ENCODE measurements at places on chromosomes 1 and 21. TPM values are rescaled to one million over a fixed set of nuclear protein-coding genes. Genes with fewer than 3 reads are reported as not detected.

Gene LCE2A
- not detected for total RNA-seq

Gene ATP1A2
- not detected for total RNA-seq

Gene THEM5
- total RNA-seq: not detected

Gene AGTRAP
- 47.9 TPM for total RNA-seq

Gene PRRX1
- total RNA-seq: not detected

GRCh38 chr1:97488530-97488929, 432.3 kb downstream of the DPYD start:
- DNase-seq: no peak

- DNase-seq: no peak
These were observed 81.4 kb downstream of the TRABD2B start for GRCh38 chr1:47915677-47916353.

GRCh38 chr1:229204921-229205777, 65.8 kb upstream of the RAB4A start:
- no peak for DNase-seq

DNA sequence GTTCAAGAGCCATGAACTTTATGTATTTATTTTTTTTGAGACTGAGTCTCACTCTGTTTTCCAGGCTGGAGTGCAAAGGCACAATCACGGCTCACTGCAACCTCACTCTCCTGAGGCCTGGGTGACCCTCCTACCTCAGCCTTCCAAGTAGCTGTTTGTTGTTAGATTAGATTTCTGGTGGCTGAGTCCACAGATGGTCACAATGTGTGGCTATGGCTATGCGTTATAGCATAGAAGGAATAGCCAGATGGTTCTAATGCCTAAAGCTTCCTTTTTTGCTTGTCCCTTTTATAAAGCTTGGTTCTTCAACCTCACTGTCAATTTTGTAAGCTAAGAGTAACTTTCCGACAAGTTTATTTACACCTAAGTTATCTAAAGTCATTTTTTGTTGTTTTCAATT, 62.3 kb upstream of the FMN2 start:
- no peak for DNase-seq

DNA sequence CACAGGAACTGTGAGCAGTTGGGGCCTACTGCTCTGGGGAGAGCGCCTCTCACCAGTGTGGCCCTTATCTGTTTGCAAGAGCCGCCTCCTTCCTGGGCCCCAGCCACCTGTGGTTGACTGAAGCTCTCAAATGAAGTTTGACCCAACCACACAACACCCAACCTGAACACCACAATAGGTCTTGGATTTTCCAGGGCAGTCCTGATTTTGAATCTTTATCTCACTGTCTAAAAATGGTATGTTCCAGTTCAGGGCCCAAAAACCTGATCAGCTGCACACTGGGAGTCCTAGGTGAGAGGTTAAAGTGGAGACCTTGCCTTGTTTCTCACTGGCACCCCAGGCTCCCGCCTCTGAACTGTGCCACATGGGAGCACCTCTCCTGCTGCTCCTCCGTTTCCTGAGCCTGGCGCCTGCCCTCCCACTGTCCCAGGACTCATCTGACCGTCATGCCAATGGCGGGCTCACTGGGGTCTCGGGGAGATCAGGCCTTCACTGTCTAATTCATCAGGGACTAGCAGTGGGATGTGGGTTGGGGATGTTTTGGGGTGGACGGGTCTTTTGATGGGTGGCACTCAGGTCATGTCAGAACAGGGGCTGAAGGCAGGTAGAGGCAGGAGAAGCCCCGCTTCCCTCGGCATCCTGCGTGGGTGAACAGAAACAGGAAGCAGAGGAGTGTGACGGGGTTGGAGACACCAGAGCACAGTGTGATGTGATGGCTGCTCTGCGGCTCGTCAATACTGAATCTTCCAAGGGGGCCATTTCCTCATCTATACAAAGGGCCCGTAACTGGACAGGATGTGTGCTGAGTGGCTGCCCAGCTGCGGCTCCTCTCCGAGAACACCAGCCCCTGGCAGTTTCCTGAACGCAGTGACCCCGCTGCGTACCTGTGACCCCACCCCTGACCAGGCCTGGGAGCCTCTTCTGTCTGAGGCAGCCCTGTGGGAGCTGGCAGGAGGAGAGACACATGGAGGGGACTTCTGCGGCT, 59.6 kb upstream of the ITPKB start:
- DNase-seq: no peak

Gene C8B
- not detected for total RNA-seq

- no peak for DNase-seq
These were observed 2.8 kb downstream of the ANKRD34A start for GRCh38 chr1:145961425-145962156.

Gene ZMYM4
- total RNA-seq: 26.7 TPM

DNA sequence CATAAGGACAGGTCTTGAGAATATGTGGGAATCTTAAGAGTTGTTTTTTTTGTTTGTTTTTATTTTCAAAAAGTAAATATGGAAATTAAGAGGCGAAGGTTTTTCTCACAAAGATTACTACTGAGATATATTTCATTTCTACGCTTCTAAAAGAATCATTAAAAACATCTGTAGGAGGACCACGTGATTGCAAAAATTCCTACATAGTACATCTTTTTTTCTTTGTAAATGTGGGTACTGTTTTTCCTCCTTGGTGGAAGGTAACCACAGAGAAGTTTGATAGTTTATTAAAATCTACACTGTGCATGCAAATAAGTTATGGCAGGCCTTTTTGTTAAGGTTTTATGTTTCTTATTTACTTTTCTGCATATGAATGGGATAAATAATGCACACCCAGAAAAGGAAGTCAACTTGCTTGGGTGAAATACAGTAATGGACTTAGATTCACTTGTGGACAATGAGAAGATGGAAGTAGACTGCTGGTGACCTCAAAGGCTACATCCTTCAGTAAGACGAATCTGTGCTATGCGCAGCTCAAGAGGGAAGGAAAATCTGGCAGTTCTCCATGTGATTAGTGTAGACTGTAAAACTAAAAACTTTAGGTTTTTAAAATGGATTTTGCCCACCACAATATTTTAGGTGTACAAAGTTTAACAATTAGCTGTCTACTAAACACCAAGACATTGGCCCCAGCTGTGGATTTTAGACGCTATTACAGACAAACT, 2.0 kb downstream of the AK5 start:
- no peak for DNase-seq

DNA sequence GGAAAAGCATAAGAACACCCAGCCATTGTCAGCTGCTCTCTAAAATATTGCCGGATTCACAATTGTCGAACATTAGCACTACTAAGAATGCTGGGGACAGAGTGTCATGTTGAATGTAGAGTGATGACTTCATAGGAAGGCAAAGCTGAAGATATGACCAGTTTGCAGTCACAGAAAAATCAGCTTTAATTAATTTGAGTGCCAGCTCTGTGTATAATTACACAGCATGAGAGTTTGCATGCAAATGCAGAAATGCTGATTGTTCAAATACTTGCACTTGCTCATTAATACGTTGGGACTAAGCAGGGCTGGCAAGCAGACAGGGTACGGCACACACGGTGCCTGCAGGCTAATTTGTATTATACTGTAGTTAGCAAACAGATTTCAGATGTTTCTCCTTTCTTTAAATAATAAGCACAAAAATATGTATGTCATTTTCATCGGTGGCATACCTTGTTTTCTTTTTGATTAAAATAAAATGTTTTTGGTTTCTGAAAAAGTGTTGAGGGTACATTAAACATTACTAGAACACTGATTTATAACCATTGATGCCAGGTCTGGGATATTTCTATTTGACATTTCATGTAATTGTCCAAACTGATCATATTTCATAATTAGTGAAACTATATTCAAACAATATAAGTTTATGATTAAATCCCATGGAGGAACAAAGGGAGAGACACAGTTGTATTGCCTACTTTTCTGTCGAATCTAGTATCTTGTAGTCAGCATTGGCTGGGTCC, 99.8 kb upstream of the ADGRL2 start:
- DNase-seq: no peak

DNA sequence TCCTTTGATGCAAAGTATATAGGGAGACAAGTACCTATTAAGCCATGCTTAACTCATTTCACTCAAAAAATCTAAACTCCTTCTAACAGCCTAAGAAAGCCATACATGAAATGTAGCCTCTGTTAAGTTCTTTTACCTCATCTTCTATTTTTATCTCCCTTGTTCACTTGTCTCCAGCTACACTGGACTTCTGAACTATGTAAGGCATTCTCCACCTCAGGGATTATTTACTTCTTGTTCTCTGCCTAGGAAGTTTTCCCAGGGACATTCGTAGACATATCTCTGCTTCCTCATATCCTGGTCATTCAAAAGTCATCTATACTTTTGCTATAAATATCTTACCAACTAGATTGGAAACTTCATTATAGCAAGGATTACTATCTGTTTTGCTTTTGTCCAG, 96.9 kb downstream of the COP1 start:
- DNase-seq: no peak

GRCh38 chr1:31588751-31589515, 12.6 kb downstream of the TINAGL1 start:
- no peak for DNase-seq

GRCh38 chr1:156836041-156836654, 19.5 kb upstream of the SH2D2A start:
- DNase-seq: no peak

Gene ARHGEF10L
- total RNA-seq: 0.27 TPM

GRCh38 chr1:205832326-205832751, 17.6 kb downstream of the PM20D1 start:
- DNase-seq: no peak

Gene TRIM46
- total RNA-seq: 32.6 TPM

- no peak for DNase-seq
These were observed 104.4 kb downstream of the EPHB2 start for GRCh38 chr1:22815043-22815365.

DNA sequence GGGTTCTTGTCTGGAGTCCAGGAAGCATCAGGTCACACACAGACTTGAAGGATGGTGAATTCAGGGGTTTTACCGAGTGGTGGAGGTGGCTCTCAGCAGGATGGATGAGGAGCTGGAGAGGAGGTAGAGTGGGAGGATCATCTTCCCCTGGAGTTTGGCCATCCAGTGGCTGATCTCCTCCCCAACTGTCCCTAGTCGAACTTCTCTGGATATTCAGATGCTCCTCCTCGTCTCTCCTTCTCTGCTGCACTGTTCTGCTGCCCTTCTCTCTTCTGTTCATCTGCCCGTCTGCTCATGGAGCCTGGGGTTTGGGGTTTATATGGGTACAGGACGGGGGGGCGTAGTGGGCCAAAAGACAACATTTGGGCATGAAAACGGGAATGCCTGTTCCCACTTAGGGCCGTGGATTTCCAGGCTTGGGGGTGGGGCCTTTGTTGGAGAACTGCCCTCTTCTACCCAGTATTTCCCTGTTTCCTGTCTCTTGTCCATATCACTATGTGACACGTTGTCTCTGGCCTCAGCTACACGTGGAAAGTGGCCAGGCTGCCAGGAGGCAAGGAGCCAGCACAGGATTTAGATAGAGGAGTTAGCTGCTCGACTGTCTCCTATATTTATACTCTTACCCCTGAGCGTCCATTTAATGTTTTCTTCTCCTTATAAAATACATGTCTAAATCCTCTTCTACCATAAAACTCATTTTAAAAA, 76.7 kb downstream of the SIPA1L2 start:
- no peak for DNase-seq

DNA sequence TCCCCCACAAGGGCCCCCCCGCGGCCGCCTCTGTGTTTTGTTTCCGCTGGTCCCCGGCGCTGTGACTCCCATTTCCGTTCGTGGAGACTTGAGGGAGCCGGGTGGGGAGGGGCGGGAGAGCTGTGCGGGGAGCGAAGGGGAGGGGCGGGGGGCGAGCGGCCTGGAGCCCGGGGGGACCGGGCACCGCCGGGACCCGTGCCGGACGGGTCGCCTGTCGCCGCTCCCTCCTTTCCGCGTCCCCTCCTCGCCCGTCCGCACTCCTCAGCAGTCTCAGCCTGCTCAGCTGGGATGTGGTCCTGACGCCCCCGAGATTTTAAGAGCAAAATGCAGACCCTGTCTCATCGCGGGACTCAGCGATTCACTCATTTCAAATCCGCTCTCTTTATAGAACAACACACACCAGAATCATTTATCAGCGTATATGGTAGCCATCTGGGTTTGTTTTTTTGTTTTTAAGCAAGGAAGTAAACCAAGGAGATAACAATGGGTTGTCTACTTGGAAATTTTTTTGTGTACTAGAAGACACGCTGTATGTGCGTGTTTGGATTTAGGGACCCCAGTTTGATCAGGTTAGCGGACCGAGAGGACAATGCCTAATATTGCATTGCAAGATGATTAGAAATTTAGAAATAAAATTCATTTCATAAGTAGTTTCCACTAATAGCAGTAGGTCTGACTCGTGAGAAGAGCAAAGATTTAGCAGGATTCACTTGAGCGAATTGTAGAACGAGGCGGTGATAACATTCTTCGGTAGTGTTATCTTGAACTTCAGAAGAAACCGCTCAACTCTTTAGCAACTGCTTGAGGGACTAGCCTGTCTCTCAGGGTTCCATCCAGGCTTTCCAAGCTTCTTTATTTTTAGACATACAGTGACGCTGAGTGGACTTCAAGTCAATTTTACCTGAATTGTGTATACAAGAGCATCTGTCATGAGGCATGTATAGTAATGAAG, 1.1 kb downstream of the GABPA start:
- no peak for DNase-seq

Gene PYGO2
- total RNA-seq: 25.6 TPM

- DNase-seq: no peak
These were observed 675.7 kb upstream of the CHRM3 start for GRCh38 chr1:238710697-238711096.

DNA sequence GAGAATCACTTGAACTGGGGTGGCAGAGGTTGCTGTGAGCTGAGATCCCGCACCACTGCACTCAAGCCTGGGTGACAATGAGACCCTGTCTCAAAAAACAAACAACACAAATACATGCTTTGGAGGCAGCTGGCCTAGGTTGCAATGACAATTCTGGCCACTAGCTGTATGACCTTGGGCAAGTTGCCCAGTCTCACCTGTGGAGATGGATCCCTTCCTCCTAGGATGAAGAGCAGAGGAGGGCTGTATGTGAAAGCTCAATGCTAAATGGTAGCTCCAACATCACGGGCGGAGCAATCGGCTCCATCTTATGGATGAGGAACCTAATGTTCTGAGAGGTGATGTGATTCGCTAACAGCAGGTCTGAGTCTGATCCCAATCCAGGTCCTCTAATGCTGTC, 20.6 kb downstream of the ADORA1 start:
- no peak for DNase-seq

- peak; percentile 72 for DNase-seq
These were observed 90.5 kb downstream of the EDEM3 start for GRCh38 chr1:184664042-184664660.

Gene FCRL2
- total RNA-seq: under 0.01 TPM

Gene RSPO1
- total RNA-seq: not detected

DNA sequence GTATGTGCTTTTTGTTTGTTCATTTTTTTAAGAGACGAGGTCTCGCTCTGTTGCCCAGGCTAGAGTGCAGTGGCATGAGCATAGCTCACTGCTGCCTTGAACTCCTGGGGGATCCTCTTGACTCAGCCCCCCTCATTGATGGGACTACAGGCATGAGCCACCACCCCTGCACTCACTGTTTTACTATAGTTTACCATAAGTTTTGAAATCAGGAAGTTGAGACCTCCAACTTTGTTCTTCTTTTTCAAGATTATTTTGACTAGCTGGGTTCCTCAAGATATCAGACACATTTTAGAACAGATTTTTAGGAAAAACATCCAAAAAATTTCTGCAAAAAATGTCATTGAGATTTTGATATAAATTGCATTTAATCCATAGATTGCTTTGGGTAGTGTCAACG, 120.4 kb upstream of the FGGY start:
- no peak for DNase-seq
